ENCODE measurements at places on chromosomes 3 and 15. TPM values are rescaled to one million over a fixed set of nuclear protein-coding genes. Genes with fewer than 3 reads are reported as not detected.

PYGO1 gene
- 8.7 TPM for total RNA-seq

UNC13C gene
- total RNA-seq = 0.12 TPM

DNA sequence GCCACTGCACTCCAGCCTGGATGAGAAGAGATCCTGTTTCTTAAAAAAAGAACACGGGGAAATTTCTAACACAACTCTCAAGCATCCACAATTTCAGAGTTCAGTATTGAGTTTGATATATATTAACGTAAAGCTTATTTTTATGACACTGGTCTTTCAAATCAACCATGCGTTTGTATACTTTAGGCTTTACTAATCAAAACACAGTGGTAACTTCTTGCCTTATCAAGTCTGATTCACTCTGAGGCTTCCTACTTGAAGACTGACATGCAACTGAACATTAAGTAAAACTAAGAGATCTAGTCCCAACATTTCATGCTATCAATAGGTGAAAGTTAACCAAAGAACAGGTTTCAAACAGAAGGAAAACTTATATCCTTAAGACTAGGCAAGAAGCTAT lies 46.7 kb downstream of the PRTG start:
- DNase-seq = no peak

DNA sequence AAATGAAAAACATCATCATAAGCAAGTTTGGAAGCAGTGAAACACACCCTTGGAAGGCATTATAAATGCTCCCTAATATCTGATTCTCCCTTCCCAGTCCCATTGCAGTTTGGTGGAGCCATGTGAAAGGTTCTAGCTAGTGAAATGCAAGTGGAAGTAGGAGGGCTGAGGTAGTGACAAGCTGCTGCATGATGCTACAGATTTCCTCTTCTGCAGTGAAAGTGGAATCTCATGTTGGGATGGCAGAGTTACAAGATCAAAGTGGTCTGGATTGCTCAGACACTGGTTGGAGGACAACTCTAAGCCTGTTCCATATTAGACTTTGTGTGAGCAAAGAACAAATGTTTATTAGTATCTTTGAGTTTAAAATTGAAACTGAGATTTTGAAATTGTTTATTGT lies 3.3 kb upstream of the PDCD6IP start:
- DNase-seq = no peak

- DNase-seq = no peak
Measured at GRCh38 chr3:109224333-109224732, 87.8 kb downstream of the C3orf85 start.

All from lower lobe of right lung (tissue), 2 donors.